ENCODE measurements at places on chromosomes 12 and 14.

DNA sequence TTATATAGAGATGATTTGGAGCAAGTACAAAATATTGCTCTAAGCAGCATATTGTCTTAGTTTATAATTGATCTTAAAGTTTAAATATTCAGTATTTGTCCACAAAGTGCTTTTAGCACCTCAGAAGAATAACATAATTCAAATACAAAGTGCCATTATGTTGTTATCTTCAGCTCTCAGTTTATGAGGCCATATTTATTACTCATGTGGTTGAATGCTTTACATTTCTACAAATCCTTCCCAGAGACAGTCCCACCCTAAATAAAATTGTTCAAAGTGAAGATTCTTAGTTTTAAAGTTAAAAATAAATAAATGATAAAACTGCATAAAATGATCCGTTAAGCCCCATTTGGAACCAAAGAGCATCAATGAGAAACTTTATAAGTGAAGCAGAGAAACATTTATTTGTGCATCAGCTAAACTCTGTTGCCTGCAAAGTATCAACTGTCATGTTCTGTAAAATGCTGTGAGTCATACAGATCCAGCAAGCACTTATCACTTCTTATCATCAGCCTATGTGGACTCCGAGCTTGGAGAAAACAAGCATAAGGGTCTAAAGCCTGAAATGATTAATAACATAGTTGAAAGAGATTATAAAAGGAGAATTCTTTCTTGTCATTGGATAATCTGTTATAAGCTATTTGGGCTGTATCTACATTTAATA lies 218.9 kb downstream of the ADAMTS20 start:
- no peak for DNase-seq

- DNase-seq, result no peak
Measured at GRCh38 chr12:108115123-108116121, 13.7 kb upstream of the WSCD2 start.

DNA sequence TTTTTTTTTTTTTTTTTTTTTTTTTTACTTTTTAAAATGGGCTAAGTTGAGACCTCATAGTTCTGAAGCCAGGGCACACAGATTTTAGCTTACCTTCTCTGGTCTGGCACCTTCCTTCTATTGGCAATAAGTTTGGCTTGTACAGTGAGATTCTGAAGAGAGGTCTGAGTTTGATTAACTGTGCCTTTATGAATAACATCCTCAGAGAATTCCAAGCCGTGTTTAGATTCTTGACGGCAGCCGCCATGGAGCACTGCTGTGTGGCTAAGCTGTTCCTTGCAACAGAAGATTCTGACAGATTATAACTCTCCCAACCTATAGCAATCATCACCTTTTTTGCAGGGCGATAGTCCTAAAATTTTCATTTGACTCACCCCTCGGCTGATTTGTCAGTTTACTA lies 354.9 kb upstream of the FAR2 start:
- no peak for DNase-seq

DNA sequence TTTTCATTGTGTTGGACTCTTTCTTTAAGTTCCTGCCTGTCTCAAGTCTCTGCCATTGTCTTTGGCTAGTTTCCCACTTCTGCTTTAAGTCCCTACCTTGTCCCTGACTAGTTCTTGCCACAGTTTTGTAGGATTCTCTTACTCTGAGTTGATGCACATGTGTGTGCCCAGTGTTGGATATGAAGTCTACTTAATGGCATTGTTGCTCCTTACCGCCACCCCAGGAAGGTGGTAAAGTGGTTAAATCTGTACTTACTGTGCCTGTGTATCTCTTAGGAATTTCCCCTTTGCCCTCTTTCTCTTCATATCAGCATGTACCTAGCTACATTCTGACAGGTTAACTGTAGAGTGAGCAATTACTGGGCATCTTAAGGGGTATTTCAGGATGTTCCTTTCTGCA lies 227.1 kb downstream of the NUBPL start:
- no peak for DNase-seq
